Left lung (tissue), 14 donors: ENCODE measurements at places on chromosomes 16 and 17. TPM values are rescaled to one million over a fixed set of nuclear protein-coding genes. Genes with fewer than 3 reads are reported as not detected.

GRCh38 chr16:86396901-86397311 lies 113.4 kb upstream of the FOXF1 start:
- DNase-seq = no peak

PSMD12 gene
- total RNA-seq = 40.0 TPM

TAOK2 gene
- 64.5 TPM for total RNA-seq

SCN4A gene
- total RNA-seq = 0.05 TPM
